Epithelial cell of proximal tubule (primary cell): ENCODE measurements at places on chromosomes 5 and 9. TPM values are rescaled to one million over a fixed set of nuclear protein-coding genes. Genes with fewer than 3 reads are reported as not detected.
A peak's percentile ranks its signal among the peaks of the same experiment; 100 is the strongest.

Gene CMYA5
- total RNA-seq: 0.35 and 2.8 TPM in 2 replicates

DNA sequence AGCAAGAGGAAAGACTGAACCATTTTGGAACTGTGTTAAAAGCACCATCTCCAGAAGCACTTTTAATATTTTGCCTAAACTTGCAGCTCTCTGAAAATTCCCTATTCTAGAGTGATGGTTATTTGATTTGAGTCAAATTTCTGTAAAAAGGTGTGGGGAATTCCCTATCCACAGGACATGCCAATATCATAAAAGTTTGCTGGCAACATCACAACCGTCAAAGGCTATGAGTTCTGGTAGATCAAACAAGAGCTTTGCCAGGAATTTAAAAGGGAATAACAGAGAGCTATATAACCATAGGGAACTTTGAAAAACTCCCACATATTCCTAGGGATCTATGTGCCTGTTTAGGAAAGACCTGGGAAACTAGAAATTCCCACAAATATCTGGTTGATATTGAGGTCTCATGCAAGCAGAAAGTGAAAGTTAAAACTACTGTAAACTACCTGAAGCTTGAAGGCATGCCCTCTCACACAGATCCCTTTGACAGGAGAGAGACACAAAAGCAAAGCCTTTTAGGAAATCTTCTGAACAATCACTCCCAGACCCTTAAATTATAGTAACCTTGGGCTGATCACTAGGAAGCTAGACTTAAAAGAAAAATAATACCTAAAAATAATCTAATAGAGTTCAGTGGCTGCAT, 549.9 kb downstream of the ANXA1 start:
- DNase-seq: no peak

- DNase-seq: no peak
Measured at GRCh38 chr9:97386265-97386633, 25.6 kb upstream of the TDRD7 start.

- DNase-seq: no peak
Measured at GRCh38 chr9:90874194-90874593, 72.6 kb downstream of the SYK start.

DNA sequence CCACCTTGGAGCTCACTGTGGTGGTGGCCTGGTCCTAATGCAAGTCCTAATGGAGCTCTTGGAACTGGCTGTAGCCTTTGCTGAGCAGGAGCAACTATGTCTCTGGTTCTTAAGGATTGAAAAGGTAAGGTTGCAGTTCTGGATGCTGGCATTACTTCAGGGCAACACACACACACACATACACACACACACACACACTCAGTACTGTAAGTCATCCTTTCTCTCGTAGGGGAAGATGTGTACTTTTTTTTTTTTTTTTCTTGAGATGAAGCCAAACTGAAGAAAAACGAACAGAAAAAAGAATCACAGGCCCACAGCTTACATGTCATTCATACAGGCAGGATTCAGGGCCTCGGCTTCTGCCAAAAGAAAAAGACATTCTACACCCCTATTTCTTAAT, 81.1 kb upstream of the RPS23 start:
- no peak for DNase-seq

DNA sequence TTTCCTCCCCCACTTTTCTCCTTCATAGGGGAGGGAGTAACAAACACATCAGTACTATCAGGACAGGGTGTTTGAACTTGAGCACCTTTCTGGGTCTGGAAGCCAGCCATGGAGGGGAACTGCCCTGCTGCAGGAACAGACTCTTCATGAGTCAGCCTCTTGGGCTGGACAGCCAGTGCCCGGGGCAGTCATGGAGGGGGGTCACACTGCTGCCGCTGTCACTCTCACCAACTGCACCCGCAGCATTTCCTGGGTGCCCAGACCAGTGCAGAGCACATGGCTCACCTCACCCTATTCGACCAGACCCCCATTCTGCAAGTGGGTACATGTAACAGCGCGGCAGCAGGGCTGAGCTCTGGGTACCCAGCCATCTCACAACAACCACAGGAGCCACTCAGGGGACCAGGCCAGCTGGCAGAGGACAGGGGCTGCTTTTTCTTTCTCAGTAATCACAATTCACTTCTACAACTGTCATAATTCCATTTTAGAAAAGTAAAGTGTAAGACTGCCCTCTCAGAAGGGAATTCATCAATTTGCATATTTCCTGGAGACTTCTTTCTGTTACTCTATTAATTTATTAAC, 118.4 kb downstream of the CTNND2 start:
- no peak for DNase-seq

DNA sequence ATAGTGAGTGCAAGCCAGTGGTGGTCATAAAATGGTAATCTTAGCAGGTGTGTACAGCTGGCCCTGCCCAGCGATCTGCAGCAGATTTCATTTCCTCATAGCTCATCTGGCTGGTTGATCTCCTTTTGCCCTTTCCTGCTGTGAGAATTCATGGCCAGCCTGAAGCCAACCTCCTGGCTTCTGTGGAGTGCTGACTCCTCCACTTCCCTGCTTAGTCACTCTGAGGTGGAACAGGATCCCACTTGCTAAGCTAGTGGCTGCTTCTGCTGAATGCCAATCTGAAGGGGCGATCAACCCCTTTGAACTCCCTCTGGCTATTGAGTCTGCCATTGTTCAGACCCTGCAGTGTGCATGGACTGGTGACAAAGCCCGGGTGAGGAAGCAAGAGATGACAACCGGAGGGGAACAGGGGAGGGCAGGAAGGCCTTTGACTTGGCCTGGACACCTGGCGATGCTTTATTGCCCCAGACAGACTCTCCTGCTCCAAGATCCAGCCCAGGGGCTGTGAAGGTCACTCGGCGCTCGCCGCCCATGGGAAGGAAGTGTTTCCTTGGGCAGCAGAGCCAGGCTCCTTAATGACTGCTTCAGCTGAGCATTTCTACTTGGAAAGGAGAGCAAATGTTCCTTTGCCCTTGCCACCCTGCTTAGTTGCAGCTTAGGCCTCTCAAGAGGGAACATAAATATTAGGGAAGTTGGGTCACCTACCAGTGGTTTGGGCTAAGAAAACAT, 341.1 kb downstream of the ZSWIM6 start:
- DNase-seq: peak; percentile 55
